Dorsolateral prefrontal cortex (tissue), 122 donors: ENCODE measurements at places on chromosomes 13 and 19. TPM values are rescaled to one million over a fixed set of nuclear protein-coding genes. Genes with fewer than 3 reads are reported as not detected.

VSTM1 gene
- not detected for total RNA-seq

CEBPG gene
- 21.9 TPM for total RNA-seq

SLC27A1 gene
- total RNA-seq = 41.6 TPM

S1PR5 gene
- total RNA-seq = 7.2 TPM

KLF2 gene
- total RNA-seq = 14.5 TPM

SMIM17 gene
- total RNA-seq = 9.9 TPM

SIGLEC10 gene
- 5.9 TPM for total RNA-seq

ZNF44 gene
- total RNA-seq = 18.3 TPM

ZNF446 gene
- total RNA-seq = 16.8 TPM

TPTE2 gene
- total RNA-seq = 1.2 TPM

IL11 gene
- total RNA-seq = 0.95 TPM

CLIP3 gene
- total RNA-seq = 332 TPM

METTL21C gene
- total RNA-seq = 2.9 TPM
